ENCODE measurements at places on chromosomes 3 and 15.
A peak's percentile ranks its signal among the peaks of the same experiment; 100 is the strongest.

- peak; percentile 1 for DNase-seq
These were observed 738.4 kb upstream of the ALCAM start for GRCh38 chr3:104628185-104628789.

GRCh38 chr3:119258915-119259314 lies 18.2 kb upstream of the B4GALT4 start:
- no peak for DNase-seq

GRCh38 chr3:122013448-122013925 lies 8.6 kb downstream of the ILDR1 start:
- DNase-seq, result no peak

DNA sequence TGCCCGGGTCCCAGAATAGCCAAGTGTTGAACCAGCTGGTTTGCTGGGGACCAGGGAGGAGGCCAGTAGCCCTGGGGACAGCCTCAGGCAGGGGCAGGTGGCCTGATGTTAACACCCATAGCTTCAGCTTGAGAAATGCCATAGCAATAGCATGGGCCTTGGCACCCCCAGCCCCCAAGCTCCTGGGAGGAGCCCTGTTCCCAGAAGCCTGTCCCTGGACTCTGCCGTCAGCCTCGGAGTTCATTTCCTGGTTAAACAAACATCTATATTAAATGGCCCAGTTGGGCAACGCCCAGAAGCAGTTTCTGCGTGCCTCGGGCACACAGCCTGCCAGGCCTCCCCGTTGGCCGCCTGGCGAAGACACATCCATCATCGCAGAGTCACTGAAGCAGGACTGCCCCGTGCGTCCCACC lies 58.2 kb downstream of the FGD5 start:
- no peak for DNase-seq

DNA sequence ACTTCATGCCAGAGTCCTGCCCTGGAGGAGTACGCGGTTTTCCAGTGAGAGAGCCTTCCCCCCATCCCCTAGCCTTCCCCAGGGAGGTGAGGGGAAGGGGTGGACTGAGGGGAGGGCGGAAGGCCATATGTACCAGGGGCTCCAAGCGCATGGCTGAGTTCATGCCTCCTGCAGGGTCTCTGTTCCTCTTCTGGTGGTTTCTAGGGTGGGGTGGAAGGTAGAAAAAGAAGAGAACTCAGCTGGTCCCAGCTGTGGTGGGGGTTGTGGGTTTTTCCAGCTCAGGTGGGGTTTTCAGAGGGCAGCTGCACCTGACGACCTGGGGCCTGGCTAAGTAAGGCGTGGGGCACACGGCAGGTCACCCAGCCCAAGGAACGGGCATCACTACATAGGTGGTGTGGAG lies 10.7 kb upstream of the IQSEC1 start:
- no peak for DNase-seq

GRCh38 chr3:117035745-117036144 lies 326.2 kb downstream of the TUSC7 start:
- DNase-seq, result no peak

DNA sequence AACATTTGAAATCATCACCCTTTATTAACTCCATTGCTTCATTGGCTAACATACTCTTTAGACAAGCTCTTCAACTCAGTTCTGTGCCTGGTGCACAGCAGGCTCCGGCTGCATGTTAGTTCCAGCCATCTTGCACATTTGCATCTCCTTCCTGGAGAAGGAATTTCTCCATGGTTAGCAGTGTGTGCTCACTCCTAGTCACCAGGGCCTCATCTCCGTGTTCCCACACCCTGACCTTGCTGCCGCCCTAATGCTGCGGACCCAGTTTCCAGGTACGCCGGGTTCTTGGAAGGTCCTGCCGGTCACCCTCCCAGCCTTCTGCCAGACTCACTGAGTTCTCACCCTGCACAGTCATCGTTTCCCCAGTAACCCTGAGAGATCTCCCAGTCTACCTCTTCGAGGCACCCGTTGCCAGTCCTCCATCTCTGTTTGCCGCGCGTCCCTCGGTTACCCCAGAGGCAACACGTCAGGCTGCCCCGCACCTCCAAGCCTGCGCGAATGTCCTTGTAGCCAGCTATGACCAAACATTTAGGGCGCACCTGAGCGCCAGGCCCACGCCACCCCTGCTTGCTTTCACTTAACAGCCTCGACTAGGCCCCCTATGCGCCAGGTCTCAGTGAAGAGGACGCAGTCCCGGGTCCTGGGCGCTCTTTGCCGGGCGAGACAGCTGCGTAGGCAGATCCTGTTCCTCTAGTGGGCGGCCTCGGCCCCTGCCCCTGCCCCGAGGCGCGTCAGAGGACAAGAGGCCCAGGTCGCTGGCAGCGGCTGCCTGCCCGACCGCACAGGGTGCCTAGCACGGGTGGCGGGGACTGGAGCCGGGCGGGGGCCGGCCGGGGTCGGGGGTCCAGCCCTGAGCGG lies 747 bp upstream of the ZNF592 start:
- peak; percentile 72 for DNase-seq

DNA sequence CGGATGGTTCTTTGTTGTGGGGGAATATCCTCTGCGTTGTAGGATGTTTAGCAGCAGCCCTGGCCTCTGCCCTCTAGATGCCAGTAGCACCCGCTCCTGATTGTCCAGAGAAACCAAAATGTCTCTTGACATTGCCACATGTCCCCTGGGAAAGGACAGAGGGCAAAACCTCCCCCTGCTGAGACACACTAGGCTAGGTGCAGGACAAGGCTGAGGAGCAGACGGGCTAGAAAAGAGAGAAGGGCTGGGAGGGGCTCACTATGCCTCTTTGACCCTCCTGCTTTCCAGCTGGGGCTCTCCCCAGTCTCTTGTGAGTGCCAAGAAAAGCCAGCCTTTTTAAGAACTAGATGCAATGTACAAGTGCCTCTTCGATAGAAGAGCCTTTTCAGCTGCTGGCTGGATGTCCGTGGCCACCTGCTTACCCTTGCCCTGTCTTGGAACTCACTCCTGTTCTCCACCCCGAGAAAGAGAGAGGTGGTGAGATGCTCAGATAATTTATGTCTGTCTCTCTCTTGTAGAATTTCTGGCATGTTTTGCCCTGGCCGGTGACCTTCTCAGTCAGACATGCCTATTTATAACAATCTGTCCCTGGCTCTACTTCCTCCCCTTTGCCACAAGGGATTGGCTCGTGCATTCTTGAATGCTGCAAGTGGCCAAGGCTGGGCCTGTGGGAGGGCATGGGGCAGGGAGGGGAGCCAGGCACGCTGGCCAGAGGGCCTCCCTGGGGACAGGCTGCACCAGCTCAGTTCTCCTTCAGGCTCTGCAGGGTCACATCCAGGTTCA lies 142.6 kb downstream of the RPLP1 start:
- no peak for DNase-seq

- no peak for DNase-seq
These were observed 108.8 kb downstream of the SEMA5B start for GRCh38 chr3:122918576-122919290.

DNA sequence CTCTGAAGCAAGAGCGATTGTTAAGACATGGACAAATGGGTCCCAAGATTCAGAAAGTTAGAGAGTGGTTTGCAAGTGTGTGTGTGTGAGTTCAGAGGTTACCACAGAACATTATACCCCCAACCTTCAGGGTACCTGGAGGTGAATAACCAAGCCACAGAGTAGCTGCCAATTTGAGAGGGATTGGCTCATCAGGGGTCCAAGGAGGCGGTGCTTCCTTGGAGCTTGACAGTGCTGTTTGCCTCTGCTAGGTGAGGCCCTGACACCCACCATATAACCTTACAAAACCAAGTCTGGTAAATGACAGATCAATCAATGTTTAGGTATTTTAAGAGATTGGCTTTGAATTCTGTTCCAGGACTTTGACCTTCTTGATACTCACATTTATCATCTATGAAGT lies 35.7 kb downstream of the LRTM1 start:
- DNase-seq, result no peak

GRCh38 chr3:165463531-165463930 lies 267.3 kb upstream of the SLITRK3 start:
- DNase-seq, result no peak

DNA sequence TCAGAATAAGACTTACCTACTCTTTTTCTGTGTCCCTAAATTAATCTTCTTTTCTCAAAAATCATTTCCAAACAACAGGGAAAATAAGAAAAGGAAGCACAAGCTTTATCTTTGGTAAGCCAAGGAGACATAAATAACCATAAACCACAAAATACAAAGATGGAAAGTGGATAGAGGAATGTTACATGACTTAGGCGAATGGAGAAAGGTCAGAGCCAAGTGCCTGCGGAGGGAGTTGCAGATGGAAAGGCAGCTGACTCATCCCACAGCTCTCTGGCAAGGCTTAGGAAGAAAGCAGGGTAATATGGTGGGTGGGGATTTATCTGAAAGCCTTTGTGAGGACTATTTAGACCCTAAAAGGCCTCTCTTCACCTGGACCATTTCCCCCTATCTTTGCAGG lies 72.8 kb downstream of the GALK2 start:
- no peak for DNase-seq

DNA sequence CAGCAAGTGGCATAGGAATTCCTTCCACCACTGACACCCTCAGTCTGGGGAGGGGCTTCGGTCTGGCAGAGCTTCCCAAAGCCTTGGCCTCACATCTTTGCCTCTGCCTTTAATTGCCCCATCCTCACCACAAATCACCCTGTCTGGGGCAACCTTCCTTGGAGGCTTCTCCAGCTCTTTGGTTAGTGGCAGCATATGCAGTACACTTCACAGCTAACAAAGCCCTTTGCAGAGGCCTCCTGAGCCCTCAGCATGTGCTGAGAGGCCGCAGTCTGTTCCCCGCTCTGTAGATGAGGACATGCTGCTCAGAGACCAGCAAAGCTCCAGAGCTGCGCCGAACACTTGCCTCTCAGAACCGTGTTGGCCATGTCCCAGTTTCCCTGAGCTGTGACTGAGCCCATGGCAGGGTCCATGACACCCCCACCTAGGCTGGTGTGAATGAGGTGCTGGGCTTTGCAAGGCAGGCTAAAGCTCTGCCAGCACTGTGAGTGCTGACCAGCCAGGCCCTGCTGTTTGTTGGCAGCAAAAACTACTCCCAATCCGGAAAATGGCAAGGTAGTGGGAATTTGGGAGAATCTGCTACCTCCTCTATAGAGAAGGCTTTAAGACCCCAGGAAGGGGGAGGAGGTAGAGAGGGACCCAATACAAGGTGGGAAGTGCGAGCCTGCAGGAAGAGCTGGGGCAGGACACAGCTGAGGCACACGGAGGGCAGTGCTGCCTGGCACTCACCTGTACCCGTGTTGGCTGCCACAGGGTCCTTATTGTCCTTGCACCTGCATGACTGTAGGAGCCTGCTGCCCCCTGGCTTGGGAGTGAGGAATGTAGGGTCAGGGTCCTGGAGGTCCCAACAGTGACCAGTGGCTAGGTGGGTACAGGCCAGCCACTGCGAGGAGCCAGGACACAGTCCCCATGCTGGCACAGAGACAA lies 8.4 kb upstream of the KLF15 start:
- DNase-seq, result no peak

DNA sequence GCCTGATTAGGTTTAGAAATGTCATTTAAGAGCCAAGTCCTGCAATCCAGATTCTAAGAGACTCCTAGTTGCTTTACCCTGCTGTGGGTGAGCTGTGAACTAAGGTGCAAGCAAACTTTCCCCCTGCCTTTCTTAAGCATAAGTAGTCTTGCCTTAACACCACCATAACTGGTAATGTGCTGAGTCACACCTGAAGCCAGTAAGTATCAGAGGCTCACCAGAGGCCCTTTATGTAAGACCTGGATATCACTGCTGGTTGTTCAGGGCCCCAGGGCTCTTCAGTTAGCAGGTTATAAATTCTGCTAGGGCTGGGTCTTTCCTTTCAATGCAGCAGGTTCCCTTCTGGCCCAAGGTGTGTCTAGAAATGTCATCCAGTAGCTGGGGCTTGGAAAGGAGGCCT lies 509.9 kb downstream of the VGLL3 start:
- no peak for DNase-seq

DNA sequence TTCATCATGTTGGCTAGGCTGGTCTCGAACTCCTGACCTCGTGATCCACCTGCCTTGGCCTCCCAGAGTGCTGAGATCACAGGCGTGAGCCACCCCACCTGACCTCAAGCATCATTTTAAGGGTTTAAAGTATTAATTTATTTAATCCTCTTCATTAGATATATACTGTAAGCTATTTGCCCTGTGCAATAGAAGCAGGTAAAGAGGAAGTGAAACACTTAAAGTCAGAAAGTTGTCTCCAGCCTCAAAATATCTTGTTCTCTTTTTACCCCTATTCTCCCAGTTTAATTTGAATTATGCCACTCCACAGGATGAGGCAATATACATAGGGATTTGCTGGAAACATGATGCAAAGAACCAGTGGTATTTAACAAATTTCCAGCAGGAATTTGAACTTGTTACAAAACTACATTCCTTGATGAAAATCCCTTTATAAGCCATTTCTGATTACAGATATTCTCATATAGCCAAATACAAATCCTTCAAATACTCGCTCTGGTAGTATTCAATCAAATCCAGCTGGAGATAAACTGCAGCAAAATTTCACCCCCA lies 2.0 kb downstream of the NDUFB5 start:
- DNase-seq, result no peak

DNA sequence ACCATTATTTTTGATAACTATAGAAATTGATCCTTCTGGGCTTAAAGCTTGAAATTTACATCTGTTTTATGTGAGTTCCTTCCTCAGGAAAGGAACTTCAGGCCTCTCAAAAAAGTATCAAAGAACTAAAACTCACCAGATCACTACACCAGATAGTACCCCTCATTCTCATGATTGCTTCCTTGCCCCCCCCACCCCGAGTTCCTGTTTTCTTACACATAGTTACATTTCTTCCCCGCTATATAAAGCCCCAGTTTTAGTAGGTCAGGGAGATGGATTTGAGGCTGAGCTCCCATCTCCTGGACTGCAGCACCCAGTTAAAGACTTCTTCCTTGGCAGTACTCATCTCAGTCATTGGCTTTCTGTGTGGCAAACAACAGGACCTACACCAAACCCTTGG lies 80.3 kb upstream of the HRH1 start:
- no peak for DNase-seq

DNA sequence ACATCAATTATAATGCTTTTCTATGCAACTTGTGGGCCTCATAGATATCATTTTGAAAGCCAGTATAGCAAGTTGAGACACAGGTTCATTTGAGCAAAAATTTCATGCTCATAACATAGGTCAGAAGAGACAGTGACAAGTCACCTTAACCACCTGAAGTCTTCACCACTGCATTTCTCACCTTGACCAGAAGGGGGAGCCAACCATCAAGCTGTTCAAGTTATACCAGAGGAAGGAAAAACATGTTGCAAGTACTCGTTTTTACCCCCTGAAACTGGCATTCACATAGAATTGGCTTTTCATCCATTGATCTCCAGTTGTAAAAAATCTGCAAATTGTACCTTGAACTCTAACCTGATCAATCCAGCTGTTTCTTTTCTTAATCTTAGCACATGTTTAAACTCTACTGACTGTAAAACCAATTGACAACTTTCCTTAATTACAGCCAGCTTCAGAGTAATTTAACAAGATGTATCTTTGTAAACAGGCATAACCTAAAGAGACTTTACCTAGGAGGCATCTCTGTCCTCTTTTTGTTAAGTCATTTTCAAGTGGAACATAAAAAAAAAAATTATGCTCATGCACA lies 1.4 kb downstream of the LMOD3 start:
- peak; percentile 70 for DNase-seq

- no peak for DNase-seq
These were observed 194.3 kb downstream of the RORA start for GRCh38 chr15:61034678-61035291.

GRCh38 chr3:27630885-27631284 lies 91.2 kb downstream of the EOMES start:
- no peak for DNase-seq

- no peak for DNase-seq
These were observed 897 bp upstream of the CHL1 start for GRCh38 chr3:195666-196065.

Measured in naive thymus-derived CD4-positive, alpha-beta T cell (primary cell).